ENCODE measurements at places on chromosomes 7 and 10.

- DNase-seq: no peak
Measured at GRCh38 chr7:85186083-85186520, 754 bp downstream of the SEMA3D start.

DNA sequence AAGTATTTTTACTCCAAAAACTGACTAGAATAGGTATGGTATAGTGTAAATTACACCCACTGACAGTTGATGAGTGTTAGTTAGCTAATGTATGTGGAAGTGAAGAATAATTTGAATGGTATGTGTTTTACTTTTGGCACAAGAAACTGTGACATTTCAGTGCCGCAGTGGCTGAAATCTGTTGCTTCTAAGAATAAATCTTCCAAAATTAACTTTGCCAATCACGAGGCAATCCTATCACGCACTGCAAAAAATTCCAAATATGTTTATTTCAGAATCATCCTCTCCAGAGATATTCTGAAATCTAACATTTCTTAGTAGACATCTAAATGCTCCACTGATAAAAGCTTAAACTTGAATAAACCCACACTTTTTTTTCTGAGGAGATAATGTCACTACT, 61.2 kb downstream of the PCLO start:
- no peak for DNase-seq

- no peak for DNase-seq
Measured at GRCh38 chr10:102657984-102658724, 13.9 kb downstream of the TRIM8 start.

GRCh38 chr10:93742633-93743349, 14.9 kb upstream of the LGI1 start:
- DNase-seq: no peak

DNA sequence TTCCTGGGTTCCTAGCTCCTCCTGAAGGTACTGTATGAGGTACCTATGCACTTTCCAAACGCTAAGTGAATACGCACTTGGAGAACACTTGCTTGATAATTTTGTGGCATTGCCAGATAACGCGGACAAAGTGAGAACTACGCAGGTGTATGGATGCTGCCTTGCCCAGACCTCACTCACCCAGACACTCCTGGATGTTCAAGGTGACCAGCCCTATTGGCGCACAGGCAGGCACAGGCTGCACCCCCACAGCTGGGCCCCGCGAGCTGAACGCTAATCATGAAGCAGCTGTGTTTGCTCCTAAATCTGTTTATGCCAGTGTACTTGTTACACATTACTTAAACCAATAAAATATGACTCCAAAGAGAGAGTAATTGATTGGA, 27.3 kb downstream of the DIP2C start:
- DNase-seq: no peak

DNA sequence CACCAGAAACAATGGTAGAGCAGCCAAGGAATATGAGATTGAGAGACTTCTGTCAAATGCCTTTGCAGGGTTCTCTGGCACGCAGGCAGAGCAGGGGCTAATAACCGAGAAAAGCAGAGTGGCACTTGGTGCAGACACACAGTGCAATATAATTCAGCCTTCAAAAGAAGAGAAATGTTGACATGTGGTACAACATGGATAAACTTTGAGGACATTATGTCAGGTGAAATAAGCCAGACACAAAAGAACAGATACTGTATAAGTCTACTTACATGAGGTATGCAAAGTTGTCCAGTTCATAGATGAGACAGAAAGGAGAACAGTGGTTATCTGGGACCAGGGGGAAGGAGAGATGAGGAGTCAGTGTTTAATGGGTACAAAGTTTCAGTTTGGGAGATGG, 41.8 kb downstream of the ITIH5 start:
- DNase-seq: no peak

GRCh38 chr10:89019569-89020327, 29.1 kb downstream of the FAS start:
- no peak for DNase-seq

DNA sequence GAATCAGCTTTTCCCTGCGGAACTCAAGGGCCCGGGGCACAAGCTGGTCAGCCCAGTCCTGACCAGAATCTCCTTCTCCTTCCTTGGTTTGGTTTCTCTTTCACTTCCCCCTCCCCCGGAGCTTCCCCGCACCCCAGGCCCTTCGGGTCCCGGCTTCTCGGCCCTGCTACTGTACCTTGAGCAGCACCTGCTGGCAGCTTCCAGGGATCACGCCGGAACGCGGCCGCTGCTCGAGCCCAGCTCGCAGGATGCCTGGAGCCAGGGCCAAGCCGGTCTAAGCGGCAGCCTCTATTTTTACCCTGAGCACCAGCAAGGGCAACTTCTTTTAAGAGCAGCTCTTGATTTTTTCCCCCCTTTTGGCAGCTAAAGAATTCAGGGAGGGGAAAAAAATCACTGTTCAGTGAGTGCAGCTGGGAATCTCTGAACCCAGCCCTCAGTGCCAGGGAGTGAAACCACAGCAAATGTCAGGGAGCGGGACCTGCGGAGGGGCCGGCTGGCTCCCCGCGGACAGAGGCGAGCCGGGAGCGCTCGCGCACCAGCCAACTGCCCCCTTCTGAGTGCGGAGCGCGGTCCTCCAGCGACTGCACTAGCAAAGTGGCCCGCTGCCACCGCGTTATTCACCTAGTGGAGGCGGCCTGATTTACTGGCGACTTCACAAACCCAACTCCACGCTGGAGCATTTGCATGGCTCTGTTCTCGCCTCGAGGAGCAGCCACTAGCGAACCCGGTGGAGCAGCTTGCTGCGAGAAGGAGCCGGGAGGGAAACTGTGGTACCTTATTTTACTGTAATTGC, 2.4 kb upstream of the INHBA start:
- peak; percentile 72 for DNase-seq

DNA sequence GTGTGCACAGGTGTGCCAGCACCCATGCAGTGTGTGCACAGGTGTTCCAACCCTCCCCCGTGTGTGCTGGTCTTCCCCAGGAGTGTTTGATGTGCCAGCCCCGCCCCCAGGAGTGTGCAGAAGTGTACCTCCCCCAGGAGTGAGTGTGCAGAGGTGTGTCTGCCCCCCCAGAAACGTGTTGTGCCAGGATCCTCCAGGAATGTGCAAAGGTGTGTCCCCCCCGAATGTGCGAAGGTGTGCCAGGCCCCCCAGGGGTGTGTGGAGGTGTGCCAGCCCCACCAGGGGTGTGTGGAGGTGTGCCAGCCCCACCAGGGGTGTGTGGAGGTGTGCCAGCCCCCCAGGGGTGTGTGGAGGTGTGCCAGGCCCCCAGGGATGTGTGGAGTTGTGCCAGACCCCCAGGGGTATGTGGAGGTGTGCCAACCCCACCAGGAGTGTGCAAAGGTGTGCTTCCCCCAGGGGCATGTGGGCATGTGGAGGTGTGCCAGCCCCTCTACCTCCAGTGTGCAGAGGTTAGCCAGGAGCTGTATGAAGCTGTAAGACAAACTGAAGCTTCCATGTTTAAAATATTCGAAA, 33.2 kb downstream of the CHST15 start:
- DNase-seq: no peak

Data from activated T-cell treated with anti-CD3 and anti-CD28 coated beads, Interleukin-2, amount 50 U/mL, for 48 hours (primary cell).